Esophagus squamous epithelium (tissue), 5 donors: ENCODE measurements at places on chromosomes 1 and 21. TPM values are rescaled to one million over a fixed set of nuclear protein-coding genes. Genes with fewer than 3 reads are reported as not detected.

Gene OR2T11
- not detected for total RNA-seq

Gene CD1B
- not detected for total RNA-seq

Gene LRRC53
- not detected for total RNA-seq

Gene PPIAL4G
- total RNA-seq, result not detected

Gene PLA2G2F
- total RNA-seq, result 0.48 TPM

Gene PINK1
- 86.0 TPM for total RNA-seq

Gene LRRC47
- 23.5 TPM for total RNA-seq

Gene IL12RB2
- total RNA-seq, result 2.6 TPM

Gene NUCKS1
- total RNA-seq, result 32.4 TPM

Gene MRPS15
- 87.5 TPM for total RNA-seq

Gene DCAF8
- 54.0 TPM for total RNA-seq

Gene OLFM3
- not detected for total RNA-seq

Gene PDC
- total RNA-seq, result not detected

Gene GRIK1
- total RNA-seq, result 0.19 TPM

Gene CFAP74
- total RNA-seq, result not detected

Gene HJV
- not detected for total RNA-seq

Gene ANGPTL1
- 61.6 TPM for total RNA-seq

Gene GORAB
- total RNA-seq, result 3.3 TPM

Gene AXDND1
- 0.19 TPM for total RNA-seq

Gene ILDR2
- 0.21 TPM for total RNA-seq

Gene AIRE
- total RNA-seq, result not detected

Gene LRRC8C
- 4.2 TPM for total RNA-seq

Gene SH2D2A
- total RNA-seq, result 2.0 TPM

Gene ESPN
- 14.5 TPM for total RNA-seq

Gene MYOG
- total RNA-seq, result not detected

Gene PBXIP1
- 24.7 TPM for total RNA-seq

Gene ATP6V1G3
- not detected for total RNA-seq

Gene LCE6A
- total RNA-seq, result not detected

Gene PALMD
- 27.1 TPM for total RNA-seq

Gene DENND1B
- total RNA-seq, result 14.9 TPM

Gene SEMA4A
- 36.6 TPM for total RNA-seq

Gene ETV3L
- total RNA-seq, result not detected

Gene KCNJ10
- total RNA-seq, result not detected

Gene HHAT
- 3.4 TPM for total RNA-seq

Gene CELA2A
- total RNA-seq, result not detected

Gene AMY2A
- not detected for total RNA-seq

Gene PLA2G2D
- not detected for total RNA-seq

Gene C1QA
- total RNA-seq, result 11.7 TPM

Gene SH2D1B
- 2.7 TPM for total RNA-seq

Gene KIF21B
- total RNA-seq, result 0.68 TPM

Gene CSMD2
- total RNA-seq, result 0.13 TPM

Gene SRM
- total RNA-seq, result 21.7 TPM

Gene CRB1
- 0.19 TPM for total RNA-seq

Gene PRDM2
- 19.2 TPM for total RNA-seq

Gene TDRD10
- total RNA-seq, result not detected

Gene IL22RA1
- 16.0 TPM for total RNA-seq

Gene FAM163A
- total RNA-seq, result not detected

Gene HES2
- 40.5 TPM for total RNA-seq

Gene LCK
- 4.4 TPM for total RNA-seq

Gene KCNJ9
- total RNA-seq, result not detected

Gene MTMR11
- 3.9 TPM for total RNA-seq

Gene CLCA4
- total RNA-seq, result 135 TPM

Gene KRTAP19-1
- total RNA-seq, result not detected

Gene FOXD2
- not detected for total RNA-seq

Gene PBX1
- 25.5 TPM for total RNA-seq

Gene KISS1
- total RNA-seq, result not detected

Gene CD84
- total RNA-seq, result 9.0 TPM

Gene MPL
- not detected for total RNA-seq

Gene SPRR2F
- 77.4 TPM for total RNA-seq

Gene TNFRSF8
- total RNA-seq, result 1.2 TPM
